NCI-H774 (cell line): ENCODE measurements at places on chromosomes 6 and 20.

GRCh38 chr6:145813285-145814034 is 1.1 kb downstream of the FBXO30 start:
- peak; percentile 33 for DNase-seq

DNA sequence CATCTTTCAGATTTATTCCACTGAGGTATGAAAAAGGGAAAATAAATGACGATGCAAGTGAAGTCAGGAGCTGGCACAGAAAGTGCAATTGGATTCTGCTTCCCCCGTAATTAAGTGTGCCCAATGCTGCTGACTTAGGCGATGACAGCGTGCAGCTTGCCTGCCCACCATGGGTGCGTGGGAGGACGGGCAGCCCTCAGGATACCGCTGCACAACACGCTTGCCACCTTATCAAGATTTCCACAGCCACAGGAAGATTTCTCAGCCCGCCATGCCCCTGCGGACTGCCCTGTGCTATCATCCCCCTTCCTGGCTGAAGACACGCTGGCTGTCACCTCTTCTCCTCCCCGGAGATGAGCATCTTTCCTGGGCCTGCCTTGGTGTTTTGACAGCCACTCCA is 103.3 kb upstream of the BACH2 start:
- DNase-seq: no peak

DNA sequence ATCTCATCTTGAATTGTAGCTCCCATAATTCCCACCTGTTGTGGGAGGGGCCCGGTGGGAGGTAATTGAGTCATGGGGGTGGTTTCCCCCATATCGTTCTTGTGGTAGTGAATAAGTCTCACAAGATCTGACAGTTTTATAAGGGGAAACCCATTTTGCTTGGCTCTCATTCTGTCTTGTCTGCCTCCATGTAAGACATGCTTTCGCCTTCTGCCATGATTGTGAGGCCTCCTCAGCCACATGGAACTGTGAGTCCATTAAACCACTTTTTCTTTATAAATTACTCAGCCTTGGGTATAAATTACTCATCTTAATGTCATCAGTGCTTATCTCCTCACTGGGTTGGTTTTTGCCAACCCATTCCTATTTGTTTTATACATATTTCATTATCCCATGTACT is 142.0 kb upstream of the GMDS start:
- no peak for DNase-seq

DNA sequence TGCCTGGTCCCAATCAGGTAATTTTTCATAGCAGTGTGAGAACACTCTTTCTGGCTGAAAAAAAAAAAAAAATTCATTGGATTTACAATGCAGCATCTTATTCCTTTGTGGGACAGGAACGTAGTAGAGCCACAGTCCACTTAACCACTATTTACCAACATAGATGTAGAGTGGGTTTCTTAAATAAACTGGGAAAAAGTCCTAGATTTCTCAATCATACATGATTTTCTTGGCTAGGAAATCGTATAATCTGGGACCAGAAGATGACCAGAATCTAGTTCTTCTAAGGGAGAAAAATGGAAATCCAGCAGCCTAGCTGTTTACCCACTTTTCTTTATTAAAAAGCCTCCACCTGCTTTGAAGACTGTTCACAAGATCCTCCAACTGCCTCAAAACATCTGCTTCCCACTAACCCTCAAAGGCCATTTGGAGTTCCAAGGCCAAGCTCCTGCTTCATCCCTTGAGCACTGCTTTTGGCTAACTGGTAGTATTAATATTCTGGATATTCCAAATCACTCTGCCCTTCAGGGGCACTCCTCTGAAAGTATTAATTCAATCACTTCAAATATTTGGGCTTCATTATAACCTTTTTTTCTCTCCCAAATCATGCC is 70.4 kb downstream of the FYN start:
- no peak for DNase-seq

DNA sequence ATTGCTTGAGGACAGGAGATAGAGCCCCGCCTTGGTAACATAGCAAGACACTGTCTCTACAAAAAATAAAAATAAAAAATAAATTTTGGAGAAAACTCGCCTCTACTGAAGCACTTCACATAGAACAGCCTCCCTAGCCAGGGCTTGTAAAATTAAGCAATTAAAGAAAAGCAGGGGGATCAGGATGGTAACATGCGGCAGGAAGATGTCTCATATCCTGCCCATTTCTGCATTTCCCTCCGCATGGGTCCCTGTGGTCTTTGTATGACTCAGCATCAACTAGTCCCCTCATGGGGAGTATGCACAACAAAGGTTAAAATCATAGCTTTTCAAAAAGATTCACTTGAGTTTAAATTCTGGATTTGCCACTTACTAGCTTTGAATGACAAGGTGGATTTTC is 379.0 kb downstream of the EPHA7 start:
- DNase-seq: no peak

DNA sequence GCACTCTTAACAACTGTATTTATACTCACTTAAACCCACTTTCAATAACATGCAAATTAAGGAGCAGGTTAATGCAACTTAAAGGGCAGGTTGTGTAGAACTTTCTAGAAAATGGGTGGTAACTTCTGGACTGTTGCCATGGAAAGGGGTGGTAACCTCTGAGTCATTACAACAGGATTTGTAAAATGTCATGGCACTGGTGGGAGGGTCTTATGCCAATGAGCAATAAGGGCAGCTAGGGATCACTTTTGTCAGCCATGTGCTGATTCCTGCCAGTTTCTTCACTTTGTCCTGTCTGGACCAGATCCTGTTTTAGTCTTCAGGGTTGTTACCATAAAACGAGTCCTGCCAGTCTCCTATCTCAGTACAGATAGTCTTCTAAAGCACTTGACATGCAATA is 560.5 kb upstream of the PTCHD4 start:
- no peak for DNase-seq

DNA sequence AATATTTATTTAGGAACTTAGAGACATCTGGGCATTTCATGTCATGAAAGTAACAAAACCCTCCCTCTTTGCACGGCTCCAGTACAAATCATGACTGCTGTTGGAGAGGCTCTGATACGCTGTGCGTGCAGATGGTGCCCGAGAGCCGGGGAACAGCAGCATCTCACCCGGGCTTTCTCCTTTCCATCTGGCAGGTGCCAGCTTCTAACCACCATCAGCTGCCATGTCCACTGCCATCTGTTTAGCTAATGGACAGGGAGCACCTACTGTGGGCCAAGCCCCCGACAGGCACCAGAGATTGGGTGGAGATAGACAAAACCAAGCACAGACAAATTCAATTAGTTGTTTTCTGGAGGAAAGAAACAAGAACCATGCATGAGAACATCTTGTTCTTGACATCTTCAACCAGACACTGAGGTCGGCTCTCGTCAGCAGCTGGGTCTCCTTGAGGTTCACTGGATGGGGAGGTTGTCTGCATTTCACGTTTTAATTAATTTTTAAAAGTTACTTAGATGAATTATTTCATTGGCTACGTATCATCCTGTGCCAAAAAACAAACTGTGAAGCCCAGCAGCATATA is 323.7 kb downstream of the THBS2 start:
- no peak for DNase-seq

DNA sequence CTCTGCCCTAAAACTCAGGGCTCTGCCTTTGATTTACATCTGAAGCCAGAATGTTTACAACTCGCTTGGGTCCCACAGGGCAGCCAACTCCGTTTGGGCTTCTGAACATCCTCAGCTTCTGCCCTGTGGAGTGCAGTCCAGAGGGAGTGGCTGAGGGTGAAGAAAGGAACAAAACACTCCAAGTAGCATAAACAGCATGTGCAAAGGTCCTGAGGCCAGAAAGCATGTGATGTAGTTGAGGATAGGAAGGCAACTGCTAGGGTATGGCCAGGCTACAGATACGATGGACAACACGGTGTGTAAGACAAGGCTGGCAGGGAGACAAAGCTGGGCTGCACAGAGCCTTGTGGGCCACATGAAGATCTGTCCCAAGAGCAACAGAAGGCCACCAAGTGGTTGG is 12.5 kb downstream of the JAG1 start:
- DNase-seq: no peak

DNA sequence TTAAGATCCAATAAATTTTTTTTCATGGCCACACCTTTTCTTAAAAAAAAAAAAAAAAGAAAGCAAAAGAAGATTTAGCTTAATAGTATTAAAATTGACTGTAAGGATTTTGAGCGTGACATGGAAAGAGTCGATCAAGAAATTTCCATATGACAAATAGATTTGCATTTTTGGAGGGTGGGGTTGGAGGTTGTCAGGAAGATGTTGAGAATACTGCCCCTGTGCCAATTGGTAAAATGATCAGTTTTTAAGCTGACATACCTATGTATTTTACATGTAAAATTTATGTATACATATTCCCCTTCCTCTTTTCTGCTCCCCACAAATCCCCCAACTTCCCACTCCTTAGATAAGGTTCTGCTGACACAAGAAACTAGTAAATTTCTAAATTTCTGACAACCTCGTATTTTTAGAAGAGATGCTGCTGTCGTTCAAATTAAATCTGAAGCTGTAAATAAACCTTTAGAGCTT is 520.9 kb downstream of the CD83 start:
- no peak for DNase-seq

- DNase-seq: peak; percentile 51
Observed at GRCh38 chr20:21702553-21703470, 2.7 kb upstream of the PAX1 start.

DNA sequence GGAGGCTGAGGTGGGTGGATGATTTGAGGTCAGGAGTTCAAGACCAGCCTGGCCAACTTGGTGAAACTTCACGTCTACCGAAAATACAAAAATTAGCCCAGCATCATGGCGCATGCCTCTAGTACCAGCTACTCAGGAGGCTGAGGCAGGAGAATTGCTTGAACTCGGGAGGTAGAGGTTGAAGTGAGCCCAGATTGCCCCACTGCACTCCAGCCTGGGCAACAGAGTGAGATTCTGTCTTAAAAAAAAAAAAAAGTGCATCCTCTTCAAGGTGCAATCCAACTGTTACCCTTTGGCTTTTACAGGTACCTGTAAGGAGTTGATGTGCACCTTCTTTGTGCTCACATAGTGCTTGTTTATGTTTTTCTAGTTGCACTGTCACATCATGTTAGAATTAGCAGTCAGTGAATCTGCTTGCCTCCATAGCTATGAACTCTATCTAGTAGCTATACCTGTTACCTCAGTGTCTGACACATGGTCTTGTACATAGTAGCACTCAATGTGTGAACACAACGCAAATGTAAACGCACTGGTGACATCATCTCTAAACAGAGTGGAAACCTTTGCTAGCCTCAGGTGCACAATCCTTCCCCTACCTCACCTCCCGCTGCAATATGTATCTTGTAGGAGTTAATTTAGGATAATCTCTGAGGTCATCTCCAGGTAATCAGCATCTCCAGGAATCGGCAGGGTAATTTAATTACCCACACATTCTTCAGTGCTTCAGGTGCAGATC is 9.7 kb downstream of the MSH5 start:
- DNase-seq: peak; percentile 21

- DNase-seq: peak; percentile 81
Observed at GRCh38 chr6:87151781-87152525, 3.4 kb upstream of the ZNF292 start.

DNA sequence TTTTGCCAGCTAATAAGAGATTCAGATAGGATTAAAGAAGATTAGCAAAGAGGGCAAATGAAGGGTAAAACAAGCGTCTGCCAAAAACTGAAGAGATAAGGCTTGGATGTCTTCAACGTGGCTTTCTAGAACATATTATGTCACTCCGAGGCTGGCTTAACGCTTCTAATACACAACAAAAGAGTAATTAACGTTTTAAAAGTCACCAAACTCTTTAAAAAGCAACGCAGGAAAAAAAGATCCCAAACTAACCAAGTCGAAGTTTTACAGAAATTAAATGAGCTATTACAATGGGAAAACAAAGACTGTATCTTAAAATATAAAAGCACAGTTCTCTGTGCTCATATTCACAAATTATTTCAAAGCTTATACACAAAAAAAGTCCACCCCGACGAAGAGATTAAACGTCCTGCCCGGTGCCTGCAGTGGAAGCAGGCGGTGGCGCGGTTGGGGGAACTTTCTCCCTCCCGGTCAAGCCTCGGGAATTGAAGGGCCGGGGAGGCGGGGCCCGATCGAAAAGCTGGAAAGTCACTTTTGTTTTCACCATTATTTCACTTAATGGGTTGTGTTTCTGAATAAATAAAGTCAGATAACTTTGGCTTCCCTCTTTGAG is 1.2 kb downstream of the MAK start:
- DNase-seq: peak; percentile 1

- no peak for DNase-seq
Observed at GRCh38 chr6:168031411-168031971, 34.0 kb downstream of the KIF25 start.

DNA sequence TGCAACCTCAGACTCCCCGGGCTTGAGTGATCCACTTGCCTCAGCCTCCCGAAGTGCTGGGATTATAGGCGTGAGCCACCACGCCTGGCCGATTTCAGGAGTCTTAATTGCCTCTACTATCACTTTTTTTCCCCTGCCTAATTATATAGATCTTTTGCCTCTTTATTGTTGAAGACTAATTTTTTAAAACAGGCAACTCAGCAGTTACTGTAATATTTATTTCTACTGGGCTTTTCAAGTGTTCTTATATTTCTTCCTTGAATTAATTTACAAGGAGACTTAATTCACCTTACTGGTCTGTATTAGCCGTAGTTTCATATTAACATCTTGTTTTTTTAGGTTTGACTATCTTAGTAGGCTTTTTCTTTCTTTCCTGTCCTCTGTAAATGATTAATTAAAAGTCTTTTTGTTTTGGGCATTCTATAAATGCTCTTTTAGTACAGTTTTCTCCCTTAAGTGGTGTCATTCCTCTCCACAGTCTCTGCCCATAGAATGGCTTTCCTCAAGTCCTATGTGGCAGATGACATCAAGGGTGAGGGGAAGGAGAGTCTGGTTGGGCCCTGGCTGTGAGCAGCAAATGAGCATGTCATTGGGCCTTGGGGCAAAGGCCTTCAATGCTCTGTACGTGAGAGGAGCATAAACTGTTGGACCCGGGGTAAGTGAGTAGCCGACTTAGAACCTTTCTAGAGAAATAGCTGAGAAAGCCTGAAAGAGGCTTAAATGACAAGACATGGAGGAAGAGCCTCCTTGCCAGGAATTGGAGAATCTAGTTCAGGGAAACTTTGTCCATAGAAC is 36.0 kb downstream of the ANKS1A start:
- DNase-seq: no peak

DNA sequence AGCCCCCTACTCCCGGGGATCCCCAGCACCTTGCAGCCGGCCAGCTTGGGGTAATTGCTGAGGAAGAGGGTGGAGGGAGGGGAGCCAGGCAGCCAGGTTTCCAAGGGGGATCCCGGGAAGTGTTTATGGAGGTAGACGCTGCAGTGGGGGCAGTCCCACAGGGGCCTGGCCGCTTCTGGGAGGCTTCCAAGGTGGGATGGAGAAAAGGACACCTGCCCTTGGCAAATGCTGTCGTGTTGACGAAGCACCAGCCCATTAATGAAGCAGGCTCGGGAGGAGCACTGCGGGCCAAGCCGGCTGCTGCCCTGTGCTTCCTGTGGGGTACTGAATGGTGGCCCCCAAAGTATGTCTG is 82.4 kb downstream of the TMEM242 start:
- no peak for DNase-seq

DNA sequence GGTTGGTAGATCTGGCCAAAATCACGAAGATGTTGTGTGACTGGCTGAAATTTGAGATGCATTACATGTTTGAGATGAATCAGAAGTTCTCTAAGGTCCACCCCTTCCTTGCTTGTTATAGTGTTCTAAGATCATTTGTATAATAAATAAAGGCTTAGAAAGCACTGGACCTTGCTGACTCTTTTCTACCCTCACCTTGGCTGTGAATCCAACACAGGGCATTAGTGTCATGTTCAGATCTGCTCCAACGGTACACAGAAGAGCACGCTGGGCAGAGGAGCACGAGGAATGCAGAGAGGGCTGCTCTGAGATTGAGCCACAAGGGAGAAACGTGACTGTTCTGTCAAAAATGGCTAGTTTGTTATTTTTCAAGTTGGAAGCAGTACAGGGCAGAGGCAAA is 169.5 kb upstream of the HDAC2 start:
- DNase-seq: no peak

GRCh38 chr6:113015249-113015648 is 668.1 kb downstream of the RFPL4B start:
- DNase-seq: no peak
